NB4 (cell line): ENCODE measurements at places on chromosomes 7 and 10.

DNA sequence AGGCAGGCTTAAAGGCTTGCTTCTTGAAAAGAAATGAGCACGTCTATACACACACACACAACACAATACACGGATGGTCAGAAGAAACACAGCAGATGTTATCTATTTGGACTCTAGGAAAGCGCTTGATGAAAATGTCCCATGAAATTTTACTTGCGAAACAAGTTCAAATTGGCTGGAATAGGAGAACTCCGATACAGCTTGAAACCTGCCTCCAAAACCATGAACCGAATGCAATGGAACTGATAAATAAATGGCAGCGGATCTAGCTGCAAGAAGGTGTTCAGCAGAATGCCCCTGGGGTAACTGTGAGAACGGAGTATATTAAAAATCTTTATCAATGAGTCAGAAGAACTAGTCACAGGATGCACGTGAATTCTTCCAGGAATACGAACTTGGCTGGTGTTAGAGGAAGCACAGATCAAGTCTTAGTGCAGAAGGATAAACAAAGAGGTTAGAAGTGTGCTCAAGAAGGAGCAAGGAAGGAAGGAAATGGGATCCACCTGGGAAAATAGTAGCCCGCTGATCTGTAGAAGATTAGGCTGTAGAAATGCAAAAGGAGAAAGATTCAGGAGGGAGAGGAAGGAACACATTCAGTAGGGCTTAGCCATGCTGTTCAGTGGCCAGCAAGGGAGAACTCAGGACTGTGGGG is 142.0 kb upstream of the PRKCQ start:
- DNase-seq = no peak

- no peak for DNase-seq
These were observed 56.2 kb downstream of the LRRTM3 start for GRCh38 chr10:66982053-66982420.

- DNase-seq = no peak
These were observed 608.4 kb upstream of the KCND2 start for GRCh38 chr7:119664601-119665000.

DNA sequence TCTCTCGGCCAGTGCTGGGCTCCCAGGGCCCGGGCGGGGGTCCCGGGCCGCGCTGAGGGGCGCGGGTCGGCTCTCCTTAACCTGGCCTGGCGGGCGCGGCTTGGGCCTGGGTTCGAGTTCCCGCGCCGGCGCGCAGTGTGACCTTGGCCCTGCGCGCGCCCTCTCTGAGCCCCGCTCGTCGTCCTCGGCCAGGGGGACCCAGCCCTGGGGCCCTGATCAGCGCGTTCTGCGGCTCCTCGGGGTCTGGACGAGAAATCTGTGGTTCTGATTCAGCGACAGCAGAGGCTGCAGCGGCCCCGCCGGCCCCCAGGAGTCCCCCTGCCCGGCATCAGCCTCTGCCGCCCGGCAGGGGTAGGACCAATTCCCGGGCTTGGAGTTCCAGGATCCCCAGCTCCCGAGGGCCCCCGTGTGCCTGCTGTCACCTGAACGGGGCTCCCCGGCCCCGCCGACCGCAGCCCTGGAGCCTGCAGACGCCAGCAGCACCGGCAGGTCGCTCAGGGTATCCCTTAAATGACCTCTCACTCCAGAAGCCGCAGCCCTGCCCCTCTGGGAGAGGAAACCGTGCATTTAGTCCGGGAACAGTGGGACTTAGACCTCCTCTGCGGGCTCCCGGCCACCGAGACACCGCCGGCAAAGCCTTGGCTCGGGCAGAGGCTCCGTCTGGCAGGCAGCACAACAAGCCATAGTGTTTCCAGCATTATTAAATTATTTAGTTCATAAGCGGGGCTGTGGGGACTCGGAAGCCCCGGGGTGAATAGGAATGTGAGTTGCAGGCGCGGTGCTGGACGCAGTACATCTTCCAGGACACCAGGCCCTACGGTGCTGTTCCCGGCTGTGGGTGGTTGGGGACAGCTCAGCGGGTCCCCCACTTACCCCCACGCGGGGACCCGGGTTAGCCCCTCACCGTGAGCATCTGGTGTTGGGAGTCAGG is 572 bp downstream of the CHST12 start:
- peak; percentile 60 for DNase-seq

- peak; percentile 52 for DNase-seq
These were observed 130.9 kb downstream of the SND1 start for GRCh38 chr7:127782654-127783559.

DNA sequence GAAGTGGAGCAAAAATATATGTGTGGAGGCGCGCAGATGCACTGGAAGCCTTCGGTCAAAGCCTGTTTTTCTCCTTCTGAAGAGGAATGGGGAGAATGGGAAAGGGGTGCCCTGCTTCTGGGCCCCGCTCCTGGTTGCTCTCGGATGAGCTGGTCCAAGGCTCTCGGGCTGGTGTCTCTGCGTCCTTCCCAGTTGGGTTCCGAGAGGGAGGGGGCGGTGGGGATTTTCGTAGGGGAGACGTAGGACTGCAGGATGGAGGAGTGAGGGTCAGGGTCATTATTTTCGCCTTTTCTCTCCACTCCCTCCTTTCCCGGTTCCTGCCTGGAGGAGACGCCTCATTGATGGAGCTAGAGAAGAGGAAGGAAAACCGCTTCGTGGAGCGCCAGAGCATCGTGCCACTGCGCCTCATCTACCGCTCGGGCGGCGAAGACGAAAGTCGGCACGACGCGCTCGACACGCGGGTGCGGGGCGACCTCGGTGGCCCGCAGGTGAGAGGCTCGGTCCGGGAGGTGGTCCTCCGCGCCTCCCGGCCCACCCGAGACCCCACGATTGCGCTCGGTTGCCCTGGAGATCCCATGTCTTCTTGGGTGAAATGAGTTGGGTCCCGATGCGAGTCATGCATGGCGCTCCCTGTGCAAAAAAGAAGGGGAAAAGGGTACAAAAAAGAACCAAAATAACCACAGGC is 790 bp downstream of the ADAM22 start:
- peak; percentile 21 for DNase-seq

DNA sequence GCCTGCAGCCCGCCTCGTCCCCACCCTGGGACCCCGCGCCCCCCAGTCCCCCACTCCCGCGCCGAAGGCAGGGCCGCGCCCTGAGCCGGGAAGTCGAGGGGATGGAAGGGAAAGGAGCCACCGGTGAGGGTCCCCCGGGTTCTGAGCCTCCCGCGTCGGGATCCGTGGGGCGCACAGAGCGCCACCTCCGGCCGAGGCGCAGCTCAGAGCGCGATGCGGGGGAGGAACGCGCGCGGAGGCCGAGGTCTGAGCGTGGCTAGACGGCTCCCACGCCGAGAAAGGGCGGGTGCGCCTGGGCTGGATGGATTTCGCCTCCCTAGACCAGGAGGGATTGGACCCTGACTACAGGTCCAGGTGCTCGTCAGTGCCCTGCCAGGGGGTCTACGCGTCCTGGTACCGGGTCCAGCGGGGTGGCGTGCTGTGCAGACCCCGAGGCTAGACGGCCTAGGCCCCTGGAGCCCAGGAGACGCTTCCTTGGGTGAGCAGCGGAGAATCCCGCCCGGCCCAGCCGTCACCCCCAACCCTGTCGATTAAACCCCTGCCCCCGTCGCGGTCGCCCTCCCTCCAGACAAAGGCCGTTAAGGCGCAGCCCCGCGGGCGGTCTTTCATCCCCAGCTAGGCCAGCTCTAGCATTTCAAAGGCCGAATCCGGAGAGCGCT is 986 bp upstream of the PDGFA start:
- DNase-seq = no peak

GRCh38 chr10:118340486-118340885 is 1.6 kb downstream of the FAM204A start:
- DNase-seq = peak; percentile 68

DNA sequence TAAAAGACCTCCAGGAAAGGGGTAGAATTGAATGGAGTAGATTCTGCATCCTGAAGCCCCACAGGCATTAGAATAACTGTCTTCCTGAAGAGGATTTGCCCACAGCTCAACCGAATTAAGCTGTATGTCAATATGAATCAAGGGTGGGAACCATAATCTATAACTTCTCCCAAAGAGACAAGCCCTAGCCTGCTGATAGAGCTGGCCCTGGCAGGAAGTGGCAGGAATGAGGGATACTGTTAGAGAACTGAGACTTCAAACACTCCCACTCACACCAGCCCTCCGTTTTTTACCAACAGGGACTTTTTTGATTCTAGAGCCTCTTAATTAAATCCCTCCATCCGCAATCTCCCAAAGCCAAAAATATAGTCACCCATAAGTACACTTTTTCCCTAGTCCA is 12.2 kb upstream of the DUSP5 start:
- no peak for DNase-seq

DNA sequence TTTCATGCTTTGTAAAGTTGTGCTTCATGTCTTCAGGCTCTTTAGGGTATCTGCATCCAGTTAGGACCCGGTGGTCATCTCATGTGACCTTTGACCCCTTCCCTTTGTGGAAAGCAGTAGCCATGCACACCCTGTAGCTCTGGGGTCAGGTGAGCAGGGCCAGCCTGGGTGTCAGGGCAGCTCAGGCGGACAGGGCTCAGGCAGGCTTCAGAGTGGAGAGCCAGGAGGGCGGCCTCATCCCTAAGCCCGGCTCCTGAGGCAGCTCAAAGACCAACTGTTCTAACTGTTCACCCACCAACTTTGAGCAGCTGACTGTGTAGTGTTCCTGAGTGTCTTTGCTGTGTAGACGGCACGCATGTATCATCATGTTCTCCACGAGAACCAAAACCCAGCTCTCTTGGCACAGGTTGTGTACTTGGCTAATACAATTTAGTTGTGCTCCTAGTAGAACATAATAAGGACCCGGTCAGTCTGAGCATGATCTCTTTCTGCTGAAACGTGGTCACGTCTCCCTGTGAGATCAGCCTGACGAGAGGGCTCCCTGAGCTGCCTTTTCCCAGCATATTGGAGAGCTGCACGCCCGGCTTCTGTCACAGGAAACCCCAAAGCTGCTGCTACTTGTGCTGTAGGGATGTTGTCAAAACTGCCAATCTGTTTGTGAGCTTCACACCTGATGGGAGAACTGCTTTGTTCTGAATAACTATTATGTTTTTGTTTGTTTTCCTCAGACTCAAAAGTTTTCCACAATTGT is 30.0 kb downstream of the EEPD1 start:
- DNase-seq = no peak

DNA sequence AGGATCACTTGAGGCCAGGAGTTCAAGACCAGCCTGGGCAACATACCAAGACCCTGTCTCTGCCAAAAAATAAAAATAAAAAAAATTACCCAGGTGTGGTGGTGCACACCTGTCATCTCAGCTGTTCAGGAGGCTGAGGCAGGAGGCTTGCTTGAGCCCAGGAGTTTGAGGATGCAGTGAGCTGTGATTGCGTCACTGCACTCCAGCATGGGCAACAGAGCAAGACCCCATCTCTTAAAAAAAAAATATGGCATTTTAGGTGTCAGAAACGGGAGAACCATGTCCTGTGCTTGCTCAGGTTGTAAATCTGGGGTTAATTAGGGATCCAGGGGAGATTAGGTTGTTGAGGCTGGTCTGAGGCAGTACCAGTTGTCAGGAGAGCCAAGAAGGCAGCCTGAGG is 64.9 kb downstream of the GTF2IRD1 start:
- DNase-seq = no peak

GRCh38 chr7:112400141-112400540 is 50.1 kb upstream of the IFRD1 start:
- no peak for DNase-seq

- DNase-seq = no peak
These were observed 32.8 kb downstream of the SLC35G1 start for GRCh38 chr10:93926613-93927012.

- DNase-seq = peak; percentile 31
These were observed 94.3 kb upstream of the PDE1C start for GRCh38 chr7:32164341-32164996.

DNA sequence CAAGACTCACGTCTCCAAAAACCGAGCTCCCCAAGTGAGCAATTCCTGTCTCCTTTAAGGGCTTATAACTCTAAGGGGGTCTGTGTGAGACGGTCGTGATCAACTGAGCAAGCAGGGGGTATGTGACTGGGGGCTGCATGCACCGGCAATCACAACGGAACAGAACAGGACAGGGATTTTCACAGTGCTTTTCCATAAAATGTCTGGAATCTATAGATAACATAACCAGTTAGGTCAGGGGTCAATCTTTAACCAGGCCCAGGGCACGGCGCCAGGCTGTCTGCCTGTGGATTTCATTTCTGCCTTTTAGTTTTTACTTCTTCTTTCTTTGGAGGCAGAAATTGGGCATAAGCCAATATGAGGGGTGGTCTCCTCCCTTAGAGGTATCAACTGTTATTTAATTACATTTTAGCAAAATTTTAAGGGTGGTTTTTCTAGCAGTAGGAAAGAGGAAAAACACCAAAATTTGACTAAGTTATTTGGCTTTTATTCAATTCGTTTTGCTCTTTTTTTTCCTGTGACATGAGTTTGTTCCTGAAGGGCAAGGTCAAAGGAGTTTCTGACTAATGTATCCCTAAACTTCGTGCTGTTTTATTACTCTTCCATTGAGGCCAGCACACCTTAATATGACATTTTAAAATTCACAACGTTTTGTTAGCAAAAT is 121.4 kb upstream of the SEC61G start:
- no peak for DNase-seq

DNA sequence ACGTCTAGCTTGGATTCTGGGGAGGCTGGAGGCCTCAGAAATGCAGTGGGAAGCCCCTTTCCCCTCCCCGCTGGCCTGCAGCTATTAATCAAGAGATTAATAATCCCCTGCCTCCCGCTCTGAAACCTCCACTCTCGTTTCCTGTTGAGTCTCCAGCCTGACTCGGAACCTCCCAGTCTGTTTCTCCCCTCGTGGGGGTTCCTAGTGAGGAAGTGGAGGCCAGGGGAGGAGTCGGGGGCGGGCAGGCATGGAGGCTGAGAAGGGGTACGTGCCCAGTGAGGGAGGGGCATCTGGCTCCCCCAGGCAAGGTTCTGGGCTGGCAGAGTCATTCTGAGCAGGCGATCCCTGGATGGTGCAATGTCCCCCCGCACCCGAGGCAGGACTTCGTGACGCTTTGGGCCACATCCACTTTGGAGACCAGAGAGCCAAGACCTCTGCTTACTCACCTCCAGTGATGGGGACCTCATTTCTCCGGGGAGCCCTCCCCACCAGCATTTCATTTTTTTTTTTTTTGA is 73.6 kb downstream of the COL26A1 start:
- DNase-seq = no peak

GRCh38 chr10:62163024-62163423 is 105.6 kb downstream of the RTKN2 start:
- no peak for DNase-seq

DNA sequence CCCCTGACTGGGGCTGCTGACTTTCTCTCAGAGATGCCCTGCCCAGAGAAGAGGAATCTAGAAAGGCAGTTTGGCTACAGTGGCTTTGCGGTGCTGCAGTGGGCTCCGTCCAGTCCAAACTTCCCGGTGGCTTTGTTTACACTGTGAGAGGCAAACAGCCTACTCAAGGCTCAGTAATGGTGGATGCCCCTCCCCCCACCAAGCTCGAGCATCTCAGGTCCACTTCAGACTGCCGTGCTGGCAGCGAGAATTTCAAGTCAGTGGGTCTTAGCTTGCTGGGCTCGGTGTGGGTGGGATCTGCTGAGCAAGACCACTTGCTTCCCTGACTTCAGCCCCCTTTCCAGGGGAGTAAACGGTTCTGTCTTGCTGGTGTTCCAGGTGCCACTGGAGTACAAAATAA is 734.5 kb upstream of the LRRN3 start:
- DNase-seq = no peak
